GM04504 (cell line): ENCODE measurements at places on chromosomes 1 and 21.

- no peak for DNase-seq
Measured at GRCh38 chr1:156342166-156342955, 4.0 kb downstream of the TSACC start.

DNA sequence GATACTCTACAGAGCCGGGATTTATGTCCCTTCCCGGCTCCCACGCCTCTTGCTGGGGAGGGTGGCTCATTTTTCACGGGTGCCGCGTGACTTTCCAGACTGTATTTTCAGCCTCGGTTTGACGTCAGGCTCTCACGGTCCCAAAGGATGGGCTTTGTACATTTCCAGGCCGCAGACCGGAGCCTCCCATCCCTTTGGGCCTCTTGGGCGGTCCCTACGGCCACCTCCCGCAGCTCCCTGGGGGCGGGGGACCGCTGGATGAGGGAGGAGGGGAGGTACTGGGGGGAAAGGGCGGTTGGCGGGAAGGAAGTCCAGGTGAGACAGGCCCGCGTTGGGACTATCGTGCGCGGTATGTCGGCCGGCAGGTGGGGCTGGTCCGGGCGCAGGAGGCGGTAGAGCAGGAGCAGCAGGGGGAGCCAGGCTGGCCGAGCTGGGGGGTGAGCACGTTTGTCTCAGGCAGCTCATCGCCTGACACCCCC, 17.9 kb downstream of the UBL4B start:
- DNase-seq: no peak

DNA sequence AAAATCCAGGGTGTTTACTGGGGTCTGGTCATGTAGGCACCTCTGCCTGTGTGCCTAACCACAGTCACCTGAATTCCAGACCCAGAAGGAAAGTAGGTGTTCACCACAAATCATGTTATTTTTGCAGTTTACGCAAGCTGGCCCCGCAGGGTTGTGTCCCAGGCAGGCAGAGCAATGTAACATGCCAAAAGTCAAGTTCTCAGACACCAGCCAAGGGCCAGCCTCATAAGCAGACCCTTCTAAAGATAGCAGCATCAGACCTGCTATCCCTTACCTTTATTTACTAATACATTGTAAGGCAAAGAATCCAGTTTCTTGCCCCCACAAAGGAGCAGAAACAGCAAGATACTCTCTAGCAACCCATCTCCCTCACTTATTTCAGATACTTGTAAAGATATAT, 83.0 kb downstream of the GPR161 start:
- no peak for DNase-seq

DNA sequence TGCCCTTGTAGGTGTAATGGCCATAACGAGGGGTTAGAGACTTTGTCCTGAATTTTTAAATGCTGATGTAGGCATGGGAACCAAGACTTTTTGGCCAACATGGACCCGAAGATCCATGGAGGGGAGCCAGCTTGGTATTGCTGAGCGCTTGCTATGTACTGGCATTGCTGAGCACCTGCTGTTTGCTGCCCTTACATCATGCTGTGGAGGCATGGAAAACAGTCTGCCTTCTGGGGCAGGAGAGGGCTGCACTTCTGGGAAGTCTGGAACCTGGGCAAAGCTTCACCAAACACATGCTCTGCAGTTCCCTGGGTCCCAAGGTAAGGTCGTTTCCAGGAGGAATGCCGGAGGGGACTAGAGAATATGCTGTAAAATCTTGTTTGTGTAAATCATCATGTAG, 86.3 kb upstream of the CNIH3 start:
- no peak for DNase-seq

DNA sequence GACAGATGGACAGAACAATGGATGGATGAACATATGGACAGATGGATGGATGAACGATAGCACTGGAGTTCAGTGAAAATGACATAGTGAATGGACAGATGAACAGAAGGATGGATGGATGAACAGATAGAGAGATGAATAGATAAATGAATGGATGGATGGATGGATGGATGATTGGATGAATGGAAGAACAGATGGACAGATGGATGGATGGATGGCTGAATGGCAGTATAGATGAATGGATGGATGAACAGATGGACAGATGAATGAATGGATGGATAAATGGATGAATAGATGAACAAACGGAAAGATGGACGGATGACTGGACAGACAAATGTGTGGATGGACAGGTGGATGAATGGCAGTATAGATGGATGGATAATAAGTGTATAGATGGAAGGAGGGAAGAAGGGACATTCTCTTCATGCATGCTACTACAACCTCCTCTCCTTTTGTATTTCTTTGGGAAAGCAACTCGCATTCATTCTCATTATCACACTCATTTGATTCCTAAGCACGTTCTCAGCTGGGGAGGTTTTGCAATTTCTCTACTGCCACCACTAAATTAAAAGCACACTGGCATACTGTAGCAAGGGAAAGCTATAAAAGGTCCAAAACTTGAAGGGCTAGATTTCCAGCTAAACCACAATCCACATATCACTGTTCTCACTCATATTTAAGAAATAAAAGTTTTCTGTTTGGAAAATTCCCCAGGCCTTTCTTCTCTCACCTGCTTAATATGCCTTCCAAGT, 34.1 kb downstream of the SUSD4 start:
- no peak for DNase-seq
